ENCODE measurements at places on chromosomes 5 and 9.

DNA sequence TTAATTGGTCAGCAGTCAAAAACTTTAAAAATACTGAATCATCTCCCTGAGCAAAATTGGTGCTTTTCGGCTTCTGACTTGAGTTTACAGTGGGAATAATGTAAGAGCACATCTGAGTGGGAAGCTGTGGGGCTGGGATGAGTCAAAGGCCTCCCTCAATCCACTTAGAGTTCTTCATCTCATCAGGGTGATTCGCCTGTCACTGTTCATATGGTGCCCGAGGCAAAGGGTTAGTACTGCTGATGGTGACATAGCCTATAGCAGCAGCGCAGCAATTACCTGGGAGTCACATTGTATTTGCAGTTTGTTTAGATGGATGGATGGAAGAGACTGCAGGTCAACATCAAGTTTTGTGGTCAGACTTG lies 113.8 kb upstream of the ZNF608 start:
- no peak for DNase-seq

DNA sequence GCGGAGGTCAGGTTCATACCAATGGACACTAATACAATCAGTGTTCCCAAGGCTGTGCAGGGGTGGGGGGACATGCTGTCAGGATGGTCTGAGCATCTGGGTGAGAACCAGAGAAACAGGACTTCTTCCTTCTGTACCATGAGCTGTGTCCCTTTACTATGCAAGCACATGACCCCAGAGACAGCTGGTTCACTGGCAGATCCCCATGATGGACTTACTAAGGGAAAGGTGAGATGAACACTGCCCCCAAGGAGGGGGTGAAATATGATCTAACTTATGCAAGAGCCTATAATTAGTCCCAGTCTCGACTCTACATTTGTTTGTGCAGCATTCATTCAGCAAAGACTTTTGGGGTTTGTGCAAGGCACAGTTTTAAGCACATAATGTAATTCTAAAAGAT lies 91.4 kb downstream of the LIFR start:
- DNase-seq: no peak

DNA sequence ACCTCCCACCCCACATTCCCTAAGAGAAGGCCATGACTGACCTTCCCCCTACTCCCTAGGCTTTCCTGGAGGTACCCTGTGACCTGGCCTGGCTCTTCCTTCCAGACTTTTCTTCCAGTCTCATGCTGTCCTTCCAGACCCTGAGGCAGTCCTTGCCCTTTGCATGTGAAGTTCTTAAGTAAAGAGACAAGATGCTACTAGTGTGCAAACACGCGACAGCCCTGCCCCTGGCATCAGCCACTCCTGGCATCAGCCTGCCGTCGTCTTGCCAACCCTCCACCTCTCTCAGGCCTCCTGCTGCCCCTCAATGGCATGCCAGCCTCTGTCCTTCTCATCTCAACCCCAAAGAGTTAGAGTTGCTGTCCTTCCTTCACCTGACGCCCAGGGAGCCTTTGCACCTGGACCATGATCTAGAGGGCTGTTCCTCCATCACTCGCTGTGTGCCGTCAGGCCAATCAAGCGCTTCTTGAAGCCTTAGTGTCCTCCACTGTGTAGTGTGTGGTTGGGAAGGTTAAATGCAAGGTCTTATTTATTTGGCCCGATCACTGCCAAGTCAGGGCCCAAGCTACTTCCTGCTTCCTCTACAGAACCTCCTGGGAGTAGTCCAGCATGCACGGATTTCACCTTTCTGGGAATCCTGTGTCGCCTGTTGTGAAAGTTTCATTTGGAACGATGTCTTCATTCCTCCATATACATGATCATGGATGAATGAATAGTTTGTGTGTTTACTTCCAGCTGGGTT lies 61.9 kb downstream of the WWC1 start:
- DNase-seq: no peak

DNA sequence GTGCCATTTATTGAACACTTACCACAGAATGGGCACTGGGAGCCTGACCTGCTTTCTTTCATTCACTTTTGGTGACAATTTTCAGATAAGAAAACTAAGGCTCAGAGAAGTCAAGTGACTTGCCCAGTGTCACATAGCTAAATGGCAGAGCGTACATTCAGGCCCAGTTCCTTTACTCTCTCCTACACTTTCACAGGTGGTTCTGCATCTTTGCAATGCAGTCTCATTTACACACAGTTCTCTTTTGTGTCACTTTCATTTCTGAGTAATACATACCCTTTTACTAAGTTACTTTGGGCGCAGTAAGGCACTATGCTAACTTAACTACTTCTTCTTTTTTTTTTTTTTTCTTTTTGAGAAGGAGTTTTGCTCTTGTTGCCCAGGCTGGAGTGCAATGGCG lies 8.3 kb downstream of the NFIL3 start:
- no peak for DNase-seq

DNA sequence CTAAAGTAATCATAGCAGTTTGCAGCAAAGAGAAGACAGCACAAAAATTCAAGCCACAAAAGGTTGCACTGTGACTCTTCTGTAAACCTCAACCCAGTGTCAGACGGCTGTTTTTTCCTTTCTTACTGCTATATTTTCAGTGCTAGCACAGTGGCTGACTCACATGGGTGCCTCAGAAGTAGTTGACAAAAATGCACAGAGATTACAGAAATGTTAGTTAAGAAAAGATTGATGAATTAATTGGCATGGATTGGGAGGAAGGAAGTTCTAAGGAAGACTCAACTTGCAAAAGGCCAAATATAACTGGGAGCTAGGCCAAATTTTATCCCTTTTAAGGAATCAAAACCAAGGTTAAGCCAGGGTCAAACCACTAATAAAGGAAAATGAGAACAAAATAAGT lies 43.7 kb upstream of the ITGA1 start:
- peak; percentile 32 for DNase-seq

DNA sequence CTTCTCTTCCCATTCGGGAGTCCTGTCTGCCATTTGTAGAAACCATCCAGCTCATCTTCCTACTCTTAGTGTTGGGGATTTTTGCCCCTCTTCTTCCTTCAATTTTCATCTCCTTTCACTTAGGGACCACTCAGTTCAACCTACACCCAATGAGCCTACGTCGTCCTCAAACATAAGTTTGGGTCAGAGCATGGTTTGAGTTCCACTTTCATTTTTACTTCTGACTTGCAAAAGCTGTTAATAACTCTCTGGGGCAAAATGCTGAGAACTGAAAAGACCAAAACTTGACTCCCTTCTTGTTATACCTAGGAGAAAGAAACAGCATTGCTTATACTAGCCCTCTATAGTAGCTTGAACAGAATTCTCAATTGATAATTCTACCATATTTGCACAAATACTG lies 381.5 kb upstream of the MPDZ start:
- no peak for DNase-seq

GRCh38 chr9:132919614-132920268 lies 24.7 kb downstream of the TSC1 start:
- no peak for DNase-seq
